H54 (cell line): ENCODE measurements at places on chromosomes 5 and 9.
A peak's percentile ranks its signal among the peaks of the same experiment; 100 is the strongest.

- DNase-seq, result no peak
Observed at GRCh38 chr9:77798140-77798539, 150.0 kb upstream of the GNA14 start.

DNA sequence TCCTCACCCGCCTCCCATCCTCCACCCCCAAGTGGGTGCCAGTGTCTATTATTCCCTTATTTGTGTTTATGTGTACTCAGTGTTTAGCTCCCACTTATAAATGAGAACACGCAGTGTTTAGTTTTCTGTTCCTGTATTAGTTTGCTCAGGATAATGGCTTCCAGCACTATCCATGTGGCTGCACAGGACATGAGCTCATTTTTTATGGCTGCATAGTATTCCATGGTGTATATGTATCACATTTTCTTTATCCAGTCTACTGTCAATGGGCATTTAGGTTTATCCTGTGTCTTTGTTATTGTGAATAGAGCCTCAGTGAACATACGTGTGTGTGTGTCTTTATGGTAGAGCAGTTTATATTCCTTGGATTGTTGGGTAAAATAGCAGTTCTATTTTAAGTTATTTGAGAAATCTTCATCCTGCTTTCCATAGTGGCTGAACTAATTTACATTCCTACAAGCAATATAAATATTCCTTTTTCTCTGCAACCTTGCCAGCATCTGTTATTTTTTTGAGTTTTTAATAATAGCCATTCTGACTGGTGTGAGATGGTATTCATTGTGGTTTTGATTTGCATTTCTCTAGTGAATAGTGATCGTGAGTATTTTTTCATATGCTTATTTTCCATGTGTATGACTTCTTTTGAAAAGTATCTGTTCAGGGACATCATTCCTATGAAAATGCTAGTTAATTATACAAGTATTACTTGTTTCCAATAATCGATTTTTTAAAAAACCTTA is 164.0 kb upstream of the CCDC152 start:
- DNase-seq, result no peak

- DNase-seq, result no peak
Observed at GRCh38 chr9:34370970-34371880, 5.5 kb downstream of the MYORG start.

- DNase-seq, result peak; percentile 32
Observed at GRCh38 chr9:26375448-26375847, 517.2 kb downstream of the CAAP1 start.

- DNase-seq, result no peak
Observed at GRCh38 chr5:149006426-149006825, 56.4 kb downstream of the SH3TC2 start.

- no peak for DNase-seq
Observed at GRCh38 chr5:138369261-138369660, 16.8 kb downstream of the KDM3B start.

GRCh38 chr5:175472378-175472777 is 6.0 kb upstream of the SFXN1 start:
- no peak for DNase-seq

DNA sequence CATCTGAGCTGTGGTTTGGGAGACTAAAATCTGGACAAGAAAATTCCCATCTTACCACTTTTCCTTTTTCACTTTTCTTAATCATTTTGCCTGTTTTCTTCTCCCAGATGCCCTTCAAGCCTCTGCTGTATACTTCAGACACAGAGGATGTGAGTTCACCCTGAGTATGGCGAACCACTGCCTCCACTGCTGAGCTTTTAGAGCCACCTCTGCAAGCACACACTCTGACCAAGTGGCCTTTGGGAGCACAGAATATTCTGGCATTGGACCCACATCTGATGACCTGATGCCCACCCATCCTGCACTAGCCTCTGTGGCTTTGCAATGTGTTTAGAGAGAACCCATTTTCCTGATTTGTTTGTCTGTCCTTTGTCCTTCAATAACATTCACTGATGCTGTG is 32.5 kb downstream of the TERT start:
- no peak for DNase-seq

DNA sequence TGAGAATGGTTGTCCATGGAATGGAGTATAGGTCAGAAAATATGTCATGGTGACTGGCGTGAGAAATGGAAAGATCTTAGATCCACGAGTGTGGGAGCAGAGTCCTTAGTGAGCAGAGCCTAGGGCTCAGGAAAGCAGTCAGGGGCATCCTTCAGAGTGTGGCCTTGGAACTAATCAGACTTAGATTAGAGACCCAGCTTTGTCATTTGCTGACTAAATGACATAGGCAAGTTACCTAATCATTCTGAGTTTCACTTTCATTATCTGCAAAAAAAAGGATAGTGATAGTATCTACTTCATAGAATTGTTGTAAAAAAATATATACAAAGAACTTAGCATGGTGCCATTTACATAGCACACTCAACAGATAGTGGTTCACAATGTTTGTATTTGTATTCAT is 24.3 kb upstream of the SLIT3 start:
- no peak for DNase-seq

GRCh38 chr9:134968823-134969090 is 51.0 kb upstream of the FCN1 start:
- no peak for DNase-seq

DNA sequence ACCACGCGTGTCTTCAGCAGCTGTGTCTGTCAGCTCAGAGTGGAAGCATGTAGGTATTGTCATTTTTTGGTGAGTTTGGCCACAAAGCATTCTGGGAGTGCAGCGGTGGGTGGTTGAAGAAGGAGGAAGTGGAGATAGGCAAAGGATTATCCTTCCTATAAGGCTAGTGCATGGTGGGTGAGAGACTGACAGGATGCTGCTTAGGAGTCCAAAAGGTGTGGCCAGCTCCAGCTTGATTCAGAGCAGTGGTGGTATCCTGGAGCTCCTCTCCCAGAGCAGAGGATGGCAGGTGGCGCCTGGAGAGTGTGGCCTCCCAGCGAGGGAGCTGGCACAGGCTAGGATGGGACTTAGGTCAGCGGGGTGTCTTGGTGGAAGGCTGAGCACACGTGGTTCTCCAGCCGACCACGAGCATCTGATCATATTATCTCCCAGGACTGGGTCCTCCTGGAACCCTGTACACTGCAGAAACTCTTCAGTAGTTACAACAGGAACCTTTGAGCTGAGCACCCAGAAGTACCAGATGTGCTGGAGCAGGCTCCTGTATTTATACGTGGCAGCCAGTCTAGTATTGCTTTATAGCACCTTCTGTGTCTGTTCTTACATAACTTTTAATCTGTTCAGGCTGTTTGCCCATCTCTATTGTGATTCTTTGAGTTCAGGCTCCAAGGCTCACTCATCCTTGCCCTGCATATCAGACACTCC is 29.6 kb downstream of the MAML1 start:
- no peak for DNase-seq

DNA sequence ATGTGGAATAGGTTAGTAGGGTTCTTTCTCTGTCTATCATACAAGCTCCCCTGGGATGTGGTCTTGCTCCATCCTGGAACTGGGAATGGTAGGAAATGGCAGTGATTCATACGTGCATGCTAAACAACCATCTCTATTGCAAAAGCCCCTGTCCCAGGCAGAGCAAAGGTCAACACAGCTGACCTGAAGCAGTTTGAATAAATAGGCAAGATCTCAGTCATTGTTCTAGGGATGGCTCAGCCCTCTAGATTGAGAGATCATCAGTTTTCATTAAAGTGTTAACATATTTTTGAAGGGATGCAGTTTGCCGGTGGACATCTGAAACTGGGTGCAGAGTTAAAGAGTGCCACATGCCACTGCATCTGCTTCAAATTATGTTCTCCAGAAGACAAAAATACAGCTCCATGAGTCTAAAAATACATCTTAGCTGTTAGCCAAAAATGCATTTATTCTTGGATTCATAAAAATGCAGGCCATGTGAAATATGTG is 224.1 kb downstream of the ESM1 start:
- no peak for DNase-seq

DNA sequence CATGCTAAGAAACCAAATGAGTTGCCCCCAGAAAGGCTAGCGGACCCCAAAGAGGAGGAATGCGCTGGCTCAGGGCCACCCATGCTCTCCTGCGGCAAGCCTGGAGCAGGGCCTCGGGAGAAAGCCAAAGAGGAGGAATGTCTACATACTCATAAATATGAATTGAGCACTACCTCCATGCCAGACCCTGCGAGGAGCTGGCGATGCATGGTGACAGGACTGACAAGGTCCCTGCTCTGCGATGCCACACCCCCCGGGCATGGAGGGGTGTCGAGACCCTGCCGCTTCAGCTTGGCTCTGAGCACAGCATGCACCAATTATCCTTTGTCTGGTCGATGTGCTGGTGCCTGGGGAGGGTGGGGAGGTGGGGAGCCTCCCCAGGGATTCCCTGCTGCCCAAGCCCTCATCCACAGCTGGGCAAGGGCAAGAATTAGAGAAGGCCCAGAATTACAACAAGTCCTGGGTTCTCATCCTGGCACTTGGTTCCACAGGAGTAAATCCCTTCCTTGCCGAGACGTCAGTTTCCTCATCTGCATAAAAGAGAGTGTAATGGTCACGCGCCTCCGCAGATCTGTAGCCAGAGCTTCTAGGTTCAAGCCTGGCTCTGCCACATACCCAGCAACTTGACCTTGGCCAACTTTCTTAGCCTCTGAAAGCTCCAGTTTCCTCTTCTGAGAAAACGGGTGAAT is 74.4 kb downstream of the FAM114A2 start:
- no peak for DNase-seq

GRCh38 chr5:171388816-171389168 is 1.1 kb downstream of the NPM1 start:
- DNase-seq, result no peak

DNA sequence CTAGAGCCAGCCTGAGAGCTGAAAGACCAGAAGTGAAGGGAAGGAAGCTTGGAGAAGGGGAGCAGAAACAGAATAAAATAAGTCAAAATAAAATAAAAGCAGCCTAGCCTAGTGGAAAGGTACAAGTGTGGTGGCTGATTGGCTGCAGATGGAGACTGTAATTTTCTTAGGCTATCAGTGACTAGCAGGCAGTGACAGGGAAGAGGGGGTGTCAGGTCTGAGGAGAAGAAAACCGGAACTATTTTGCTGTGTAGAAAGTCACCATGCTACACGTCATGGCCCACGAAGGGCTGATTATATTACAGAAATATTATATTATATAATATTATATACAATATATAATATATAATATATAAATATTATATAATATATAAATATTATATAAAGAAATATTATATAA is 98.1 kb upstream of the TAF11L2 start:
- no peak for DNase-seq
